ENCODE measurements at places on chromosomes 1 and 21. TPM values are rescaled to one million over a fixed set of nuclear protein-coding genes. Genes with fewer than 3 reads are reported as not detected.
A peak's percentile ranks its signal among the peaks of the same experiment; 100 is the strongest.

CRYBG2 gene
- 4.9 TPM for total RNA-seq

HAPLN2 gene
- total RNA-seq = not detected

GRCh38 chr1:184486761-184487445 is 100.1 kb downstream of the C1orf21 start:
- DNase-seq = no peak
- H3K27me3 ChIP-seq = no peaks in the 10 kb centered on the region
- H3K27ac ChIP-seq = no peak overlapping the region
- H3K4me1 ChIP-seq = peaks cover 3% of the 10 kb centered on the region

- DNase-seq = no peak
- no peak overlapping the region for H3K4me3 ChIP-seq
- H3K4me1 ChIP-seq = no peaks in the 10 kb centered on the region
- H3K27ac ChIP-seq = no peak overlapping the region
- H3K36me3 ChIP-seq = no peaks in the 10 kb centered on the region
These were observed 11.0 kb downstream of the WLS start for GRCh38 chr1:68221001-68221979.

DNA sequence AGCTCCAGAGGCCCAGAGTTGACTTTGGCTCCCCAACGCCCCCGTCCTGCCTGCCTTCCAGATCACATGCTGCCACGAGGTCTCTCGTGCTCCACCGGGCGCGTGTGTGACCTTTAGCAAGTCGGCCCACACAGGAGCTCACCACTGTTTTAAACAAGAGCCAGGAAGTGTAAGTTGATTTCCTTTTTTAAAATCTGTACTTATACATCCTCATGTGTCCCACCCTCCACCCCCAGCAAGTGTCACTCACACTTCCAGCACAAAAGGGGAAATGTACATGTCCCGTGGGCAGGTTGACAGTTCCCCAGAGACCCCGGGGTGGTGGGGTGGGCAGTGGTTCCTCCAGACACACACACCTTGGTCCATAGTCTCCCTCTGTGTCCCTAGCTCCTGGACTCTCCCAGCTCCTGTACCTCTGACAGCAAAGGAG is 84.4 kb downstream of the STUM start:
- H3K27me3 ChIP-seq = no peaks in the 10 kb centered on the region
- H3K27ac ChIP-seq = peak overlapping the region; percentile 96
- peaks cover 50% of the 10 kb centered on the region for H3K4me1 ChIP-seq
- peak; percentile 71 for DNase-seq

- H3K4me3 ChIP-seq = no peak overlapping the region
- no peak overlapping the region for H3K27ac ChIP-seq
- peaks cover 6% of the 10 kb centered on the region for H3K27me3 ChIP-seq
- DNase-seq = no peak
- H3K36me3 ChIP-seq = no peaks in the 10 kb centered on the region
These were observed 21.4 kb downstream of the CNIH3 start for GRCh38 chr1:224637515-224637914.

DNA sequence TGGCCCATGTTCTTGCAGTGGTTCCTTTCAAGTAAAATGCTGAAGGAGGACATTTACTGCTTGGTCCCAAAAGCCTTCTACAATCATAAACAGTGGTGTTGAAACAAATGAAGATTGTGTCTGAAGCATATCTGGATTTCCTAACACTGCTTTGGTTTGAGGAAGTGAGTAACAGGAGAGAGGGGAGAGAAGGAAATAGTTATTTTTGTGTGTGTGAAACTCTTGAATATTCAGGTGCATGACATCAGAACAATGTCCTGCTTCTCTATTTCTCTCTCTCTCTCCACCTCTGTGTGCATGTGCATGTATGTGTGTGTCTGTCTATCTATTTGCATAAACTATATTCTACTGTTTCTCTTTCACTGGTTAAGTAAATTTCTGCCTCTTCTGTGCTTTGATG is 61.4 kb upstream of the TNFSF18 start:
- H3K4me1 ChIP-seq = no peaks in the 10 kb centered on the region
- DNase-seq = no peak
- no peak overlapping the region for H3K4me3 ChIP-seq
- H3K36me3 ChIP-seq = peaks cover 5% of the 10 kb centered on the region
- no peak overlapping the region for H3K27ac ChIP-seq
- no peaks in the 10 kb centered on the region for H3K27me3 ChIP-seq

DNA sequence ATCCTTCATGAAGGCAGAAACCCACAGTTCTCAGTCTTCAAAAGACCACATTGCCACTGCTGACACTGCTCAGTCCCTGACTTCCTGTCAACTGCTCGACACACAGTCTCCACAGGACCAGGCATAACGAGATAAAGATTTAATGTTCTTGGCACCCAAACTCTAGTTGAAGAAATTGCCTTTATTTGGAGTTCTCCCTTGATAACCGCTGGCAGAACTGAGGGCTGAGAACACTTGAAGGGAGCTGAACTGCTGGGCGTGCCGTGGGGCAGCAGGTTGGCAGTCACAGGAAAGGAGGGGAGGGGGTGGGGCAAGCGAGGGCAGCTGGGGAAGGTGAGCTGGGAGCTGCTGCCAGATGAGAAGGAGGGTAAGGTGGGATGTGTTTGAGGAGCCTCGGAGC is 15.9 kb downstream of the HENMT1 start:
- no peak for DNase-seq
- H3K36me3 ChIP-seq = peaks cover 41% of the 10 kb centered on the region
- H3K4me3 ChIP-seq = peak overlapping the region; percentile 67
- peaks cover 53% of the 10 kb centered on the region for H3K4me1 ChIP-seq

Measured in activated naive CD8-positive, alpha-beta T cell treated with anti-CD3 and anti-CD28 coated beads for 36 hours (primary cell).